ENCODE measurements at places on chromosomes 3 and 15.

DNA sequence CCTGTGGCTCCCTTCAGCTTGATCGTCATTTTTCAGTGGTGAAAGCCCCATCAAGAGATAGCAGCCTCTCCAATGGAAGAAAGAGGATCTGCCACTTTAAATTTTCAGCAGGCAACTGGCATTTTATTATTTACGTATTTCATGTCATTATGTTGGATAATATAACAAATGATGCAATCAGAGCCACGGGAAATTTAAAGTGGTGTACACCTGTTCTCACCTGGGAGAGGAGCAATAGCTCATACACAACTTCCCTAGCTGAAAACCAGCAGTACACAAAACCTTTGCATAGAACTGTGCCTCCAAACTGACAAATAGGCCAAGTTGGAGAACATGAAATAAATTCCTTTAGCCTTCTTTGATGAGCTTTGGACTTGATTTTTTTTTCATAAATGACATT, 136.9 kb downstream of the SATB1 start:
- no peak for DNase-seq

DNA sequence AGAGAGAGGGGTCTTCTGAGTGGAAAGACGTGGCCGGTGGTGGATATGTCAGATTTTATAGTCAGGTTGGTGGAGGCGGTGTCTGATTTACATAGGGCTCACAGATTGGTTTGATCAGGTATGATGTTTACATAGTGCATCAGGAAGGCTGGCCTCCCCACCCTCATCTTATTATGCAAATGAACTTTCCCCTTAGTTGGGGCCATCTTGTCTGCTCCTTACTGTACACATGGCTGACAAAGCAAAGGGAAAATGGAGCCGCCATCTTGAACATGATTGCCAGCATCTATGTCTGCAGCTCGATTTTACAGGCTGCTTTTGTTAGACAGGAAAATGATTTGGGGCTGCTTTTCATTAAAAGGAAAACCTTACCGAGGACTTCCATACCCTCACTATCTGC, 19.9 kb downstream of the SQOR start:
- DNase-seq: no peak

- DNase-seq: no peak
Observed at GRCh38 chr3:29128001-29128400, 152.9 kb upstream of the RBMS3 start.

- no peak for DNase-seq
Observed at GRCh38 chr3:113516115-113516505, 1.2 kb upstream of the SPICE1 start.

DNA sequence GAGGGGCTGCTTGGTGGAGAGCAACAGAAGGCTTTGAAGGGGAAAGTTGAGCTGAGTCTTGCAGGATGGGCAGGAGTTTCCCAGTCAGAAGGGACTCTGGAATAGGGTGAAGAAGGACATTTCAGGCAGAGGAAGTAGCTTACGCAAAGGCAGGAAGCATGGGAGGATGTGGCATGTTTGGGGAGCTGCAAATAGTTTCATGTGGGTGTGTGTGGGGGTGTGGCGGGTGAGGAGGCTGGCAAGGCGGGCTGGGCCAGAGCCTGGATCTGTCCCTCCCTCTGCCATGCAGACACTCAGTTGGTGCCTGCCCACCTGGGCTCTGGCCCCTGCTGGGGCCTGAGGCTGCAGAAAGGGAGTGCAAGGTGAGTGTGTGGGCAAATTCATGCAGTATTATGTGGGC, 10.4 kb downstream of the TEX264 start:
- no peak for DNase-seq

- no peak for DNase-seq
Observed at GRCh38 chr3:182730675-182731042, 62.6 kb upstream of the ATP11B start.
